ENCODE measurements at places on chromosomes 2 and 18.

DNA sequence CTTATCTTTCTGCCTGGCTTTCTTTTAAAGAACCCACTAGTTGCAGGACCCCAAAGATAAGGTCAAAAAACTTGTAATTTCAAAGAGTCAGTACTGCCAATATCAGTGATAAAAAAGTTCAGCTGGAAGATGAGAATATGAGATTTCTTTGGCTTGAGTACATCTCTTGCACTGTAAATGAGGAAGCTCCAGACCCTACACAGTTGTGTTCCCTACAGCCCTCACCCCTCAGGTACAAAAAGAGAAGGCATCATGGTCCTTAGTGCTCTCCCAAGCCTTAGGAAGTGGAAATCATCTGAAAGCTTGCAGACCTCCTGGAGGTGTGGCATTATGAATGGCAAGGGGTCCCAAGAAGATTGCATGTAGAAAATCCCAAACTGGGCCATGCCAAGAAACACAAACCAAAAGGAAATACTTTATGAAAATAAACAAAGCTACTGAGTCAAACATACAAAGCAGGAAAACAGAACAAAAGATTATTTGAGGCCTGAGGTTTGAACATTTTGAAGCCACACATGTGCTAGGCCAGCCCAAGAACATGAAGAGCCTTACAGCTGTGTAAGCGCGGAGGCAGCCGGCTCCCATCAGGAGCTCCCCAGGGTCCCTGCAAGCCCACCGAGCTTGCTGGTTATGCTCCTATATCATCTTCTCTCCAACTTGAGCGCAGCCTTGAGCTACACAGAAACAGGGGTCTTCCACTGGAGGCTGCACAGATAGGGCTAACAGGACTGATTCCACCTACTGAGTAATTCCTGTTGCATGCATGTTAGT lies 217.0 kb downstream of the OSR1 start:
- no peak for DNase-seq

DNA sequence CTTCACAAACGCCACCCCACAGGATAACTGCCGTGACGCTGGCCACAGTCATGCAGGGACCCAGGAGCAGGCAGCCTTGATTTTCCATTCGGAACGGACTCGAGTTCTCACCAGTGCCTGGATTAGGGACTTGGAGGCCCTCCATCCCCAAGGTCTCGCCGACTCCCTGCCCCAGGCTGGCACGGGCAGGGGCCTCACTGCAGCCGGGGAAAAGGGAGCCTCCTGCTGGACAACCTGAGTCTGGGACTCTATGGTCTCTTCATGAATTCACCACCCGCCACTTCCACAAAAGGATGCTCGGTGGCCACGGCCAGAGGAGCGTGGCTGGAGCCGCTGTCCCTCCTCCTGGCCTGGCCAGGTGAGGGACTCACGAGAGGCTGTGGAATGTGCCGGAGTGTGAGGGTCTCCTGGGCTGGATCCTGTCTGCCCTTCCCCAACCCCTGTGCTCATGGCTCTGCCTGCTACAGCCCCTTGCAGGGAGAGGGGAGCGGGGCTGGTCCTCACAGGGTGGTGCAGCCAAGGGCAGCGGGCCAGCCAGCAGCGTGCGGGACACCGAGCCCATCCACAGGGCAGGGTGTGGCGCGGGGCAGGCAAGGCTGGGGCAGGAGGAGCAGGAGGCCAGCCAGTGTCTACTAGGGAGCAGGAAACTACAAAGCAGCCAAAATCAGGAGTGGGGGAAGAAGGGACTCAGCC lies 42.3 kb downstream of the AQP12A start:
- DNase-seq = no peak

DNA sequence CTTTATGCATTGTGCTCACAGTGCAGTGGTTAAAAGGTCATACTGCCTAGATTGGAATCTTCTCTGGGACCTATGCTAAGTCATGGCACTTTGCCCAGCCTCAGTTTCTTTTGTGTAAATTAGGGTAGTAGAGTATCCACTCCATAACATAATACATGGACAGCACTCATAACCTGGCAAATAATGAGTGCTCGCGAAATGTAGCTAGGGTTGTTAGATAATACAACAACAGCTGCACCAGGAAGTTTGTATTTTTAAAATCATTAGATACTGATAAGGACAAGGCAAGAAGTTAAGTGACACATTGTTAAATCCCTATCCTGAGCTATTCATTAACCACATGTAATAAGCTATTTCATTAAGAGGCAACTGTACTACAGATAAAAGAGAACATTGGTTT lies 13.8 kb upstream of the PLA2R1 start:
- no peak for DNase-seq

DNA sequence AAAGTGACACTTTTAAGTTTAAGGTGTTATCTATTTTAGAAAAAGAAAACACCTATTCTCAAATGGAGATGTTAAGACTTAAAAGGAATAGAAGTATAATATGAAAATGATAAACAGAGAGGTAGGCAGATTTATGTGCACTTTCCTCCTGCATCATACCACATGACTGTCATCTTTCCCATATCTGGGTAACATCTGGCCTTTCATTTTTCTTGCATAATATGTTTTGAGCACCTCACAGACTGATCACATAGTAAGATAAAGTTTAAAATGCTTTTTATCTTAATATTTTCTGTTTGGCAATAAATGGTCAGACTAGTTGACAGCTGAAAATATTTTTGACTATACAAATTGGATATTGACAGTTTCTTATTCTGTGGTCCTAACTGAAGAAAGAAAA lies 1852.1 kb upstream of the PIK3C3 start:
- no peak for DNase-seq

DNA sequence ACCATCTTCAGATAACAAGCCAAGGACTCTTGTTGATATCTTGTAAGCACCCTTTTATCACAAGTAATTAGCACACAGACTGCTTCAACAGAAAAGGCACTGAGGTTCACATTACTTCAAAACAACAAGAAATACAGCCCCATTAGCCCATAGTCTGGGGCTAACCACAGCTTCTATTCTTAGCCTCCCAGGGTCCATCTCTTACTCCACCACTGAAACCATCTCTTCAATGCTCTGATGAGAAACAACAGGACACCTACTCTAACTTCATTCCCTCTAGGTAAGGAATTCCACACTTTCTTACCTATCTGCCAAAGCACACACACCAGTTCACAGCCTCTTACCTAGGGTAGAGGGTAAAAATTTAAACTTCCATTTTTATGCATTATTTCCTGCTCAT lies 26.4 kb upstream of the CYTIP start:
- DNase-seq = no peak
